NCI-H187 treated with DMSO at 0.1 percent for 48 hours (cell line): ENCODE measurements at places on chromosomes 16 and 17.

GRCh38 chr17:45147581-45148182, 593 bp upstream of the HEXIM1 start:
- peak; percentile 76 for DNase-seq

- no peak for DNase-seq
These were observed 4.8 kb downstream of the GSG1L2 start for GRCh38 chr17:9817086-9817485.

GRCh38 chr16:50259334-50260205, 6.8 kb upstream of the ADCY7 start:
- DNase-seq = no peak

- DNase-seq = no peak
These were observed 20.8 kb downstream of the C16orf74 start for GRCh38 chr16:85730186-85730465.

- DNase-seq = no peak
These were observed 412.2 kb upstream of the EEF2KMT start for GRCh38 chr16:5509794-5510193.

GRCh38 chr16:88510091-88510994, 57.3 kb downstream of the ZFPM1 start:
- DNase-seq = no peak

GRCh38 chr16:1403733-1404132, 10.8 kb downstream of the UNKL start:
- DNase-seq = no peak

DNA sequence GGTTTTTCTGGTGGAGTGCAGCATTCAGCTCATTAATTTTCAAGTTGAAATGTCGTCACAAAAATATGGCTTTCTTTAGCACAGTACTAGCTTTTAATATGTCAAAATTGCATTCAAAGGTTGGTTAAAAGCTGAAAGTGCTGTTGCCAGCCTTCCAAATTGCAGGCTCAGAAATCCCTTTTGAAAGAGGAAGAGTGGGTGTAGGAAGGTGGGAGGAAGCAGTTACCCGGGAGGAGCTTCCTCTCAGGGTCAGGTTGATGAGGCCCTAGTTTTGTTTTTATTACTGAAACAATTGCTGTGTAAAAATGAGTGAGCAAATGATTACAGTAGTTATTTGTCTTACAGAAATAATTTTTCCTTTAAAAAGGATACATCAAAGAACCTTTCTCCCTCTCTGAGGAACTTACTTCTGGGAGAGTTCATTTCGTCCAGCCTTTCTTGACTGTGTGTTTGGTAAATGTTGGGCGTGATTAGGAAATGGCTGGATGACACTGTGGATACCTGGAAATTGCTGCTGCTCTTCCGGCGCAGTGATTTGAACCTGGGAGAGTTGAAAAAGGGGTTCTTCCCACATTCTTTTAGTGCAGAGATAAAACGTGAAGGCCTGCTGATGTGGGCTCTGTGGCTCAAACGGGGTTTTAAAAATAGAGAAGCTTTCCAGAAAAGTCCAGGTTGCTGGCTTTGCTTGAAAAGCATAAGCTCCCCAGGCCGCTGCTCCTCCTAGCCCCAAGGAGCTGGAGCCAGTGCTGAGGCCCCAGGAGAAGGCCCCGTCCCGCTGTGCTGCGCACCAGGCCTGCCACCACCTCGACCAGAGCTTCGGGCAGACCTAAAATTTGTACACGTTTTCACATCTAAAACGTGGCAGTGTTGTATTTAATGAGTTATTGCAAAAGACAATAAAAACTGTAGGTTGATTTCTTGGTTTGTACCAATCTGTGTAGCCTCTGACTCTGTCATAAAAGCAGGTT, 41.7 kb downstream of the SEC14L1 start:
- DNase-seq = no peak
